ENCODE measurements at places on chromosomes 2 and 18.

- no peak for DNase-seq
These were observed 106.0 kb upstream of the TAF1B start for GRCh38 chr2:9737053-9737875.

GRCh38 chr2:95389245-95390119, 13.0 kb upstream of the FAHD2A start:
- no peak for DNase-seq

DNA sequence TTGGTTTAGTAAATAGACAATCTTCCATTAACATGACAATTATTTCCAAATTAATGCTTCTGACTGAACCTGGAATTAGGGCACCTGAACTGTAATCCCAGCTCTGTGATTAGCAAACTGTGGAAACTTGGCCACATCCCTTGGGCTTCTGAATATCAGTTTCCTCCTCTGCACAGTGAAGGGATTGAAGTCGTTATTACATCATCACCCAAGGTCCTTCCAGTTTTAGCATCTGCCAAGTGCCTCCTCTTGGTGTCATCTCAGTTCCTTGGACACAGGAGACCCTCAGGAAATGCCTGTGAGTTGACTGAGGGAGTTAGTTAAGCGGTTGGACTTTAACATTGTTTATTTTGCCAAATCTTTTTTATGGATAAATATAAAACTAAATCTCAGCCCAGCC, 64.8 kb downstream of the MOGAT1 start:
- DNase-seq: no peak

DNA sequence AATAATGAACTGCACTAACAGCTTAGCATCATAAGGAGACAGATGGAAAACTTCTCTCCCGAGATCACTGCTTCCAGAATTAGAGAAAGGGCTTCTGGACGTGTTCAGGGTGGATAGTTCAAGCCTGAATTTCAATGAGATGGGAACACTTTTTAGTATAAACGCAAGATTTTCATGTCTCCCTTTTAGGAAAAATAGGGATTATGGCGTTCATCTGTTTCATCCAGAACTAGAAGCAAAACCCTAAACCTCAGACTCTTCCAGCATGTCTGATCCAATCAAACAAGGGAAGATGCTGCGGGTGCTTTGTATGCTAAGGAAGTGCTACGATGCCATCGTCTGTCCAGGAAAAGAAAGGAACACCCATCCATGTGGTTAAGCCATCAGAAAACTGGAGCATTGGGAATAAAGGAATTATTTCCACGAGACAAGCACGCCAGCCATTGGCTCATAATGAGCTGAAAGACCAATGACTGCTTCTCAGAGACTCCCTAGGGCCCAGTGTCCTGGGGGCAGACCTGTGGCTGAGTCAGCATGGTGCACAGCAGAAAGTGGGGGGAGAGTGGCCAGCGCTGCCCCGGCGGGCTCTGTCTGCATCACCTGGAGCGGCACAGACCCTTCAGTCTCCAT, 65.9 kb upstream of the AFF3 start:
- no peak for DNase-seq

- DNase-seq: no peak
These were observed 74.9 kb downstream of the ATP8B1 start for GRCh38 chr18:57727952-57728807.

DNA sequence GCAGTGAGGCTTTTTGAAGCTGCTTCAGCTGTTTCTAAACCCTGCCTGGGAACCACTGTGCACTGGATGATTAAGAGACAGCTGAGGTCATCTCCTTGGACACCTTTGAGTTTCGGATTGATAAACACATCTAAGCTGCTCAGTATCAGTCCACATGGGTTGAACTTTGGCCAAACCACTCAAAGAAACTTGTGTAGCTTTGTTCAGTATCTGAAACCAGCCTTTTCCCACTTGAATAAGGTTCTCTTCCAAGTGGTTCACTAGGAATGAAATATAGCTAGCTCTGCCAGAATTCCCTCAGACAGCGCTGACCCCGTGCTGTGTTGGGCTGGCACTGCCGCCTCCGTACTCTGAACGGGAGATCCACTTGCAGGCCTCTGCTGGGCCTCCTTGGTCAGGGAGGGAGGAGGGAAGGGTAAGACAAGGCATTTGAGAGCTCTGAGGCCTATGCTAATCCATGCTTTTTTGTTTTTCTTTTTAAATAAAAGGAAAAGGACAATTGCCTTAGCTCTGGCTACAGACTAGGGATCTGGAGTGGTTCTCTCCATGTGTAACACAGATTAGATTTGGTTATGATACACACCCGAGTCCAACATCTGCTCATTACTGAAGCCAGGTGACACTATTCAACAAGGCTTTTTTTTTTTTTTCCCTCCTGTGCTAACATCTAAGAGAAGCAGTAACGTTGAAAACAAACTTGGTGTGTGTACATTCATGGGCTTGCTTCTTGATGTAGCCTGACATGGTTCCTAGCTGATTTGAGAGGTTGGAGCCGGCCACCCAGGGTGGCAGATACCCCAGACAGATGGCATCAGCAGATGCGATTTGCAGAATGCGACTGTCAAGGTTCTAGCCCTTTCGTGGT, 67.7 kb downstream of the NCK2 start:
- DNase-seq: no peak

- no peak for DNase-seq
These were observed 4.5 kb downstream of the TRABD2A start for GRCh38 chr2:84876369-84876768.

DNA sequence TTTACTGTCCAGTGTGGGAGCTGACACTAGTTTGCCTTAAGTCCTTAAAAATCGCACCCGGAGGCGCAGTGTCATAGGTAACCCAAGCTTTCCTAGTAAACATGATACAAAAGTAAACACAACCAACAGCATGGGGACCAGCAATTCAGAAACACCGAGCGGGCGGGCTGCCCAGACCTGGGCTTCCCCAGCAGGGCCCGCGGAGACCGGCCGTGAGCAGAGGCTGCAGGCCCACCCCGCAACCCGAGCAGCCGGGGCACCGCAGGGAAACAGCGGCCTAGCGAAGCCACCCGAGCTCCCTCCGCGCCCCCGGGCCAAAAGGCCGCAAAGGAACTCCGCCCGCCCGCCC, 296 bp downstream of the TTC21B start:
- no peak for DNase-seq

GRCh38 chr2:212194396-212194795, 344.2 kb downstream of the ERBB4 start:
- no peak for DNase-seq

GRCh38 chr2:70663411-70663810, 104.6 kb downstream of the ADD2 start:
- no peak for DNase-seq

DNA sequence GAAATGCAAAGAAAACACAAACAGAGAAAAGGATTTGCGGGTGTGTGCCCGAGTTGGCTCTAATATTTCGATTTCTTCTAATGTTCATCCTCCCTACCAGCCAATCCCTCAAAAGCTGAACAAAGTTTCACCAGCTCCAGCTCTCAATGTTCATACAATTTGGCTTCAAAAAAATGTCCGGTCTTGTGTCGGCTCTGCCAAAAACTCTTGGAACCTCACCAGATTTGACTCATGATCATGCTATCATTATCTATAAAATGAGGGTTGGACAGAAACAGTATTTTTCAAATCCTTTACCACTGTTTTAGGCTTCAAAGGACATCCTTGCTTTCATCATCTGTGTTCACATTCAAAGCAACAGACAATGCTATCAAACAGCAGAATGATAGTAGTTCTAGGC, 88.2 kb downstream of the CRACDL start:
- DNase-seq: no peak

GRCh38 chr18:45839414-45840395, 14.2 kb downstream of the SIGLEC15 start:
- DNase-seq: no peak

DNA sequence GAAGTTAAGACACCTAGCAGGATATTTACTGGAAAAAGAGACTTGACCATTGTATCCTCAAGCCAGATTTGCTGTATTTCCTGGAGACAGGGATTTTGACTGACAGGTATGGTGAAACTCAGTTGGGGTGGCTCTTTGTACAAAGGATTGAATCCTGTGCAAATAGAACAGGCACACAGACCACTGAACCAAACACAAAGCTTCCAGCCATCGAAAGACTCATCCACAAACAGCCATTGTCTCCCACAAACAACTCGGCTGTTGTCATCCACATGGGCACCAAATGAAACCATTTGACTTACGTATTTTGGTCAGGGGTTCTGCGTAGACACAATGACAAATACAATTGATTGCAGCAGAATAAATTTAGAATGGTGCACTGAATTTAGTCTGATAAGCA, 15.9 kb downstream of the RNF152 start:
- no peak for DNase-seq

DNA sequence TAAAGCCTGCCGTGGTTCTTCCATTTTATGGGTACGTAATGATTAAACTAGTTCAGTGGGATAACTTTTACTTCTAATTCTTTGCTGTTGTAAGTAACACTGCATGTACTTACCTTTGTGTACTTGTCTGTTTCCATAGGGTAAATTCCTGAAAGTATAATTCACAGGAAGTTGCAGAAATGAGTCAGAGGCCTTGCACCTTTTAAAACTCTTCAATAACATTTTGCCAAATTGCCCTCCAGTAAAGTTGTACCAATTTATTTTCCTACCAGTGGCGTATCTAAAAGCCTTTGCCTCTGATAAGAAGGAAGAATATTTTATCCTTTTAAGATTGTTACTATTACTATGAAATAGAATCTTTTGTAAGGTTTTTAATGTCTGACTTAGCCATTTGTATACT, 65.1 kb downstream of the CAB39 start:
- DNase-seq: no peak

- peak; percentile 55 for DNase-seq
These were observed at the start of gene TLK1 for GRCh38 chr2:171160119-171160955. TLK1 (minus strand) TSS chr2:171160893; CDS start chr2:171160428, 465 bp downstream.

- DNase-seq: no peak
These were observed 85.6 kb downstream of the PRKCE start for GRCh38 chr2:45736757-45737704.

- no peak for DNase-seq
These were observed 78.8 kb downstream of the TGOLN2 start for GRCh38 chr2:85248773-85249509.

- no peak for DNase-seq
These were observed 142.0 kb downstream of the CCDC85A start for GRCh38 chr2:56325661-56326345.

- no peak for DNase-seq
These were observed 27.2 kb upstream of the RFX8 start for GRCh38 chr2:101502095-101502494.

DNA sequence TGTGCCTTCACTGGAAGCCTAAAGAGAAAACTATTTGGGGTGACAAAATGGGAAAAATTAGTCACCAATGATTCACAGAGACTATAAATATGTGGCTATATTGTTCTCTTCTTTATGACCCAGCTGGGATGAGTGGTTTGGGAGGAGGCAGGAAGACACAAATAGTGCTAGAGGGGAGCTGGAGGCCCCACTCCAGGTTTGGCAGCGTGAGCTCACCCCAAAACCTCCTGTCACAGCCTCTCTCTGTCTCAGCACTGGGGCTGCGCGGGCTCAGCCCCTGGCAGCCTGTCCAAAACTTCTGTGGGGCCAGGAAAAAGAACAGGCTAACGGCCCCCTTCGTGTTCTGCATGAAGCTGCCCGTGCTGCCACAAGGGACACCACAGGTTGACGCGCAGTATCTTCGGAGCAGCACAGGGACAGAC, 73.2 kb upstream of the LCLAT1 start:
- no peak for DNase-seq

- DNase-seq: no peak
These were observed 102.7 kb upstream of the ARHGAP15 start for GRCh38 chr2:143026411-143027054.

- no peak for DNase-seq
These were observed 66.3 kb downstream of the AOX1 start for GRCh38 chr2:200652158-200652557.

DNA sequence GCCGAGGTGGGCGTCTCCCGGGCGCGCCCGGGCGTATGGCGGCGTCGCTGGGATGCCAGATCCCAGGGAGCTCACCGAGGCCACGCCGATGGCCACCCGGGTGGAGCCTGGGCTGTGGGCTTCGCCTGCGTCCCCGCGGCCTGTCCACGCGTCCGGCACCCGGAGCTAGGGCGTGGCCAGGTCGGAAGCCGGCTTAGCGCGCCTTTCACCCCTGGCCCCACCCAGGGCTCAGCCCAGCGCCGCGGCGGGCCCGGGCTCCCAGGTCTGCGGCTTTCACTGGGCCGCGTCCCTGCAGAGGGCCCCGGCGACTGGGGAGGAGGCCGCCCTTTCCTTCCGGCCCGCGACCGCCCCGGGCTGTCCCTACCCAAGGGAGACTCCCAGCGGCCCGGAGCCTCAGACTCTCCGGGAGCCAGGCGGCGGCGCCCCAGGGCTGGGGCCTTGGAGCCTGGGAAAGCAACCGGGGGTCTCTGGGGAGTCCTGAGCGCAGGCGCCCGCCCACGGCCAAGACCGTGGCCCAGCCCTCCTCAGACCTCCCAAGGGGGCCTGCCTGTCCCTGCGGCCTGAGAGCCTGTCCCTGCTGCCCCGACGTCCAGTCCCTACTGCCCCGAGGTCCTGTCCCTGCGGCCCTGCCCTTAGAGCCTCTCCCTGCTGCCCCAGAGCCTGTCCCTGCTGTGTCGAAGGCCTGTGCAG, 36.3 kb upstream of the ITM2C start:
- DNase-seq: no peak

DNA sequence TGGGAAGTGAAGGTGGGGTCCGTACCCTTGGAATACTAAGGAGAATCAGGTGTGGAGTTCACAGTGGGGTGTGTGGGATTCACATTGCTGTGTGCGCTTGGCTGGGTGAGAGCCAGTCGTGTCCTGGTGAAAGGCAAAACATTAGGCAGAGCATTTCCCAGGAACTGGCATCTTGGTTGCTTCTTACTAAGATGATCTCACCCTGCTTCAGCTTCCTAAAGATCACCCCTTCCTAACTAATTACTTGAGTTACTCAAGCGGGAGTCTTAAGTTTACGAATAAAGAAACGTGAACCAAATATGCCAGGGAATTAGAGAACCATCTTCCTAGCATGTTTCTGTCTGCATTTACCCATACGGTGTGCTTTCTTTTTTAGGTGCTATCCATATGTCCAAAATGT, 122.9 kb downstream of the NCK2 start:
- DNase-seq: no peak

DNA sequence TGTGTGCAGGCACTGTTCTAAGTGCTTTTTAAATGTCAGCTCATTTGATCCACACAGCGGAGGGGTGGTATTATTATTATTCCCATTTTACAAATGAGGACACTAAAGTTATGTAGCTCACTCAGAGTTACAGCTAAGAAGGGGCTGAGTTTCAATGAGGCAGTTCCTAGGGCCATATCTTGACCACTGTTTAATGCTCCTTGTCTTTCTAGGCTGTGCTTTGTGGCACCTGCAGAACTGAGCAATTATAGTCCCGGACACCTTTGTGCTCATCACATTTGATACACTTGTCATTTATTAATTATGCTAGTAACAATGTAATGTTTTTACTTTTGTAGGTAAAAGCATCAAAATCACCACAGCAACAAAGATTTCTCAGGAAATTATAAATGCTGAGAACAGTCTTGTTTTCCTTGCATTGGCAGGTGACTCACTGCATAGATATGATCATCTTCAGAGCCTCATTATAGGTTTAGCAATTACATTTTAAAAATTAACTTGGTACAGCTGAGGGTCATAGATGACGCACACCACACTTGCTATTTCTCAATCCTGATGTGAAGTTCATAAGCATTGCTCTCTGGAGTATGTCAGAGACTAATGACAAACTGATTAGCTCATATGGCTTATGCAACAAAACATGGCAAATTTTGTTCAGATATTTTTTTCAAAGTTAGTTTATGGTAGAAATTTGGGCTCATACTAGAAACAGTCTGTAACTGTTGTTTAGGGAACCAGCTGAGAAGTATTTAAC, 366.8 kb downstream of the TGIF1 start:
- no peak for DNase-seq

Data from activated gamma-delta T cell treated with anti-CD3 and anti-CD28 coated beads, Interleukin-2, amount 50 U/mL, for 16 hours (primary cell).